ENCODE measurements at places on chromosomes 12 and 14.

DNA sequence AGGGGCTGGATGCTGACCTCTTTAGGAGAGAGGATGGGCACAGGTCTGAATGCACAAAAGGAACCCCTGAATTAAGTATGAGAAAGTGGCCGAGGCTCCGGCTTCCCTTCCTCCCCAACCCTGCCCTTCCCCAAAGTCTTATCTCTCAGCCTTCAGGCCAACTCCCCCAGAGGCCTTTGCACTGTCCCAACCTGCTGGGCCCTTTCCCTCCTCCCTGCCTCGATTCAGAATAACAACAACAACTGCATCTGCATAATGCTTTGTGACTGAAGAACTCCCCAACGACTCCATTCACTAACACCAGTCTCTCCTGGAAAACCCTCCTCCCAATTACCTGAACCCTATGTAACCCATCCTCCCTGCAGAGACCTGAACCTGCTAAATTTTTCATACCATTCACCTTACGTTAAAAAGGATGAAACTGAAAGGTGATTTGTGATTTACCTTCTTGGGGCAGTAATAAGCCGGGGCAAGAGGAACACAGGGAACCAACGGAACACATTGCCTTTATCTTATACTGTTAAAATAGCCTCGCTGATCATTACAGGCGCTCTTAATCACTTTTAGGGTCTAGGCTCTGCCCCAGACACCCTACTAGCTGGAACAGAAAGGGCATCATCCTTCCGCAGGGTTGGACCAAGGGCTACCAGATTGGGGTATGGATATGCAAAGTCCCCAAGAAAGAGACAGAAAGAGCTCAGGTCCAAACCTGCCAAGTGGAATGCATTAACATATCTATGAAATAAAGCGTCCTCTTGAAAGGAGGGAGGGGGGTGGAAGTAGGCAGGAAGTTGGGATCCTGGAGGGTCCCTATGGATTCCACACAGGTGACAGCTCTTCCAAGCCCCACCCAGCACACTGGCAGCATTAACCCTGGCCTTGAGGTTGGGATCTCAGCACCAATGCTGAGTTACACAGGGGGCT, 24.2 kb upstream of the FOXN3 start:
- no peak for DNase-seq

- no peak for DNase-seq
Observed at GRCh38 chr12:6772726-6773589, 638 bp downstream of the LAG3 start.

DNA sequence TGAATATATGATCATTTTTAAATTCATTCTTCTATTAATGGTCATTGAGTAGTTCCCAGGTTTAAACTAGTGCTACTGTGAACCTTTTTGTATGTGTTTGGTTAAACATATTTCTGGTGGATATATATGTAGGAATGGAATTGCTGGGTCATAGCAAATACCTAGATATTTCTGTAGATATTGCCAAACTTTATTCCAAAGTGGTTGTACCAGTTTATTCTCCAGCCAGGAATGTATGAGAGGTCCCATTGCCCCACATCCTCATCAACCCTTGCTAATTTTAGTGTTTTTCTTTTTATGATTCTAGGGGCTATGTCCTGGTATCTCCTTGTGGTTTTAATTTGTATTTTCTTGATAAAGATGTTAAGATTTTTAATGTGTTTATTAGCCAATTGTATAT, 3.1 kb downstream of the VEZT start:
- DNase-seq: no peak

- no peak for DNase-seq
Observed at GRCh38 chr12:63042646-63043045, 107.7 kb upstream of the PPM1H start.

DNA sequence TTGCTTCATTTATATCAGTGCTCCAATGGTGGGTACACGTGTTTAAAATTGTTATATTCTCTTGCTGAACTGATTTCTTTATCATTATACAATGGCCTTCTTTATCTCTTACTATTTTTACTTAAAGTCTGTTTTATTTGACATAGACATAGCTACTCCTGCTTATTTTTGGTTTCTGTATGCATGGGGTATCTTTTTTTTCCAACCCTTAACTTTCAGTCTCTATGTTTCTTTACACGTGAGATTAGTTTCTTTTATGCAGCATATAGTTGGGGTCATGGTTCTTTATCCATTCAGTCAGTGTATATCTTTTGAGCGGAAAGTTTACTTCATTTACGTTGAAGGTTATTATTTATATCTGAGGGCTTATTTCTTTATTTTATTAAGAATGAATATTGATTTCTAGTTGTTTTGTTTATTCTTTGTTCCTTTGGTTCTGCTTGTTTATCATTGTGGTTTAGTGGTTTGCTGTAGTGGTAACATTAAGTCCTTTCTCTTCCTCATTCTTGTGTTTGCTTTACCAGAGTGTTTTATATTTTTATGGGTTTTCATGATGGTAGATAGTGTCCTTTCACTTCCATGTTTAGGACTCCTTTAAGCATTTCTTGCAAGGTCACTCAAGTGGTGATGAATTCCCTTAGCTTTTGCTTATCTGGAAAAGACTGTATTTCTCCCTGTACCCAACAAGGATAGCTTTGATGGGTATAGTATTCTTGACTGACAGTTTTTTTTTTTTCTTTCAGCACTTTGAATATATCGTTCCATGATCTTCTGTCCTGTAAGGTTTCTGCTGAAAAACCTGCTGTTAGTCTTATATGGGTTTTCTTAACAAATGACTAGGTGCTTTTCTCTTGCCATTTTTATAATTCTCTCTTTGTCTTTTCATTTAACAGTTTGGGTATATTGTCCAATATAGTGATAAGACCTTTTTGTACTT, 38.3 kb upstream of the FAR2 start:
- DNase-seq: no peak

DNA sequence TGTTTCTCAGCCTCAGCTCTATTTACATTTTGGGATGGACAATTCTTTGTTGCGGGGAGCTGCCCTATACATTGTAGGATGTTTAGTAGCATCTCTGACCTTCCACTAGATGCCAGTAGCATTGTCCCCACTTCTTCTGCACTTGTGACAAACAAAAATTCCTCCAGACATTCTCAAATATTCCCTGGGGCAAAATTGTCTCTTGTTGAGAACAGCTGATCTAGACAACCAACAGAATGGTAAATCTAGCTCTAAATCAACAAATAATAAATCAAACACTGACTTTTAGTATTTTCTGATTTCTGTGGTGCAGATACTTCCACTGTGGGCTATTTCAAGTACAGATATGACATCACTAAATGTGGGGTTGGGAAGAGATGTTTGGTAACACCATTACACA, 60.7 kb downstream of the MSRB3 start:
- no peak for DNase-seq

GRCh38 chr12:112599871-112600270, 181.1 kb downstream of the PTPN11 start:
- DNase-seq: no peak

All from stimulated activated CD8-positive, alpha-beta memory T cell treated with anti-CD3 and anti-CD28 coated beads, Interleukin-15, amount 100 ng/mL, for 48 hours (primary cell).